Endodermal cell (in vitro differentiated cells): ENCODE measurements at places on chromosomes 12 and 14. TPM values are rescaled to one million over a fixed set of nuclear protein-coding genes. Genes with fewer than 3 reads are reported as not detected.
A peak's percentile ranks its signal among the peaks of the same experiment; 100 is the strongest.

GRCh38 chr12:115870510-115870909 is 407.0 kb downstream of the MED13L start:
- DNase-seq: peak; percentile 64
- no peak overlapping the region for H3K27ac ChIP-seq
- H3K4me3 ChIP-seq: no peak overlapping the region
- no peaks in the 10 kb centered on the region for H3K36me3 ChIP-seq
- no peaks in the 10 kb centered on the region for H3K4me1 ChIP-seq

DNA sequence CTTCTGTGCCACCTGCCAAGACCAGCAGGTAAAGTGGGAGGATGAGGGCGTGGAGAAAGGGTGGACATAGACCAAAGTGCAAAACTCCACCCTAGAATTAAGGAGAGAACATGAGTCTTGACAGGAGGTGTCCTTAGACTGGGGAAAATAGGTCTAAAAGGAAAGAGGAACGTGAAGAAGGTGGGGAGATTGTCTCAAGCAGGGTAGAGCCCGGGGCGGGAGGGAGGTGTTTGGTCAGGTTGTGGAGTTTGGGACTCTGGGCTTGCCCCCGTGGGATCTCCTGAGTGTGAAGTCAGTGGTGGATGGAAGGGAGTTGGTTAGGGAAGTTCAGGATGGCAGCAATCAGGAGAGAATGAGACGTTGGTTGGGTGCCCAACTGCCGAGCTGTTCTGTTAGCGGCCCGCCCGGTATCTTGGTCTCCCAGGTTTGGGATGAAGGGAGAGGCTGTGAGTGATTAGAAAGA is 386 bp downstream of the DGKA start:
- no peak for DNase-seq
- no peaks in the 10 kb centered on the region for H3K36me3 ChIP-seq
- peak overlapping the region; percentile 84 for H3K4me3 ChIP-seq
- no peak overlapping the region for H3K27ac ChIP-seq
- H3K4me1 ChIP-seq: peaks cover 6% of the 10 kb centered on the region

DNA sequence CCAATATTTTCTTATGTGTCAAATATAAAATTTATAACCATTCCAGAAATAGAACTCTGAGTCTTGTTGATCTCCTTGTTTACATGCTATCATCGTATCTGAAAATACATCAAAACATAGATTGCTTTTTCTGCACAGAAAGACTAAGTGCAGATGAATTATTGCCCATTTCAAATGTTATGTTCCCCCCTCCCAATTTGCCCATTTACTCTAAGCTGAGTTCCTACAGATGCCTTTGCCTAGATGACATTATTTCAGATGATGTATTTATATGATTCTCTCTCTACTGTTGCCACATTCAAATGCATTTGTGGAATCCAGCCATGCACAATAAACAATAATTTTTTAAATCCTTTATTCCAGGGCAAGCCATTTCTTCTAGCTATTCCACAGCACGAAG is 810.1 kb upstream of the MGAT4C start:
- H3K27ac ChIP-seq: no peak overlapping the region
- H3K27me3 ChIP-seq: no peaks in the 10 kb centered on the region
- DNase-seq: no peak
- no peaks in the 10 kb centered on the region for H3K4me1 ChIP-seq
- H3K4me3 ChIP-seq: no peak overlapping the region

DNA sequence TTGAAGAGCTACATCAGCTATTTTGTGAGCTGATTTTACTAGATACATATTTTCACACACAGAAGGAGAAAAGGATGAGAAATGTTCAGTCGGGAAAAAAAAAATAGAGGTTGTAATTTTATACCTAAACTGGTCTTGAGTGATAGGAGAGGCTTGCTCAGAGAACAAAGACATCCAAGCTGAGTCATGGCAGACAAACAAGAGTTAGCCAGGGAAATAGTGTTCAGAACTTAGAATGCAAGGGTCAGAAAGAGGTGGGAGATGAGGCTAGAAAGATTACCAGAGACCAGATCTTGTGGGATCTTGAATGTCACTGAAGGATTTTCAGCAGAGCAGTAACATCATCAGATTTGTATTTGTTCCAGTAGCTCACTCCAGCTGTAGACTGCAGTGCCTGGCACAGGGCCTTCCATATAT is 121.9 kb upstream of the ATF1 start:
- H3K36me3 ChIP-seq: peaks cover 21% of the 10 kb centered on the region
- DNase-seq: no peak
- no peak overlapping the region for H3K27ac ChIP-seq
- no peaks in the 10 kb centered on the region for H3K27me3 ChIP-seq
- no peak overlapping the region for H3K4me3 ChIP-seq

- H3K27ac ChIP-seq: no peak overlapping the region
- H3K36me3 ChIP-seq: no peaks in the 10 kb centered on the region
- H3K4me1 ChIP-seq: peaks cover under 1% of the 10 kb centered on the region
- no peaks in the 10 kb centered on the region for H3K27me3 ChIP-seq
- H3K4me3 ChIP-seq: no peak overlapping the region
Observed at GRCh38 chr12:124625867-124626675, 58.7 kb upstream of the NCOR2 start.

DNA sequence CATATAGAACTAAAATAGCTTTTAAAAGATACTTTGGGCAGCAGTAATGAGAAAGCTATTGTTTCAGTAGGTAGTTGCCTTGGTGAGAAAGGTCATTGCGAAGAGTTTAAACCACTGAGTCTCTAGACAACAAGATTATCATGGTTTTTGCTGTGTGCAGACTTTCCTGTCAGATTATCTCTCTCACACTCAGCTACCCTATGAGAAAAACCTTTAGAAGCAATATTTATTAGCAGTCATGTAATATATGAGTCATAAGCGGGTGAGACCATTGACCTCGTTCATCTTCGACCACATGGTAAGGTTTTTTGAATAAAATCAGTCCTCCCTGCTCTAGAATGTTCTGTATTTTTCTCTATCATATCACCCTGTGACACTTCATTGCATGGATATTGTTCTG is 59.9 kb downstream of the GPR65 start:
- DNase-seq: no peak
- no peaks in the 10 kb centered on the region for H3K36me3 ChIP-seq
- H3K27me3 ChIP-seq: no peaks in the 10 kb centered on the region
- H3K4me1 ChIP-seq: no peaks in the 10 kb centered on the region
- H3K4me3 ChIP-seq: no peak overlapping the region

DNA sequence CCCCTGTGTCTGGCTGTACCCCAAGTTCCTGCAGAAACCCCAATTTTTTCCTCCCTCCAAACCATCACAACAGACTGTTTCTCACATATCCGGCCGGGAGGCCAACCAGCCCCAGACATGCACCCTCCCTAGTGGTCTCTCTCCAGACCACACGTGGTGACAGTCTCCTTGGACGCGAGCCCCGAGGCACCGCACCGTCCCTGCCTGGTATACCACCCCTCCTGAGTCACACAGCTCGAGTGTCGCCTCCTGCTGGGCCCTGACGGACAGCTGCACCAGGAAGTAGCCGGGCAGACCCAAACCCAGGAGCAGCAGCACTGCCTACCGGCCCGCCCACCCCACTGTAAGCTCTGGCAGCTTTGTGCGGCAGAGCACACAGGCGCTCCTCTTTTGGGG is 97.4 kb downstream of the RFLNA start:
- H3K4me1 ChIP-seq: peaks cover 8% of the 10 kb centered on the region
- H3K4me3 ChIP-seq: no peak overlapping the region
- H3K27ac ChIP-seq: peak overlapping the region; percentile 83
- DNase-seq: peak; percentile 94
- peaks cover 18% of the 10 kb centered on the region for H3K36me3 ChIP-seq

DNA sequence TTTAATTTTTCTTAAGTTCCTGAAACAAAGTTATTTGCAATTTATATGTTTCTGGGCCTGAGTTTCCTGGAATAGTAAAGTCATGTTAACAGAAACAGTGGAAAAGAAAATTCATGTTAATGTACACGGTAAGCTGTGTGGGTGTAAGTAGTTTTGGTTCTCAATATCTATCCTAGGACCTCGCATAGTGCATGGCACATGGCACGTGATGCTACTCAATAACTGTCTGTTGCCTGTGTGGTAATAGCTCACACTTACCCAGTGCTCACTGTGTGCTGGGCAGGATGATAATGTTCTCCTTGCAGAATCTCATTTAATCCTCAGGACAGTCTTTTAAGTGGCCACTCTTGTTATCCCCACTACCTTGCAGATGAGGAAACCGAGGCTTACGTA is 100.7 kb downstream of the DUSP16 start:
- no peak for DNase-seq
- H3K4me3 ChIP-seq: no peak overlapping the region
- no peaks in the 10 kb centered on the region for H3K36me3 ChIP-seq
- H3K4me1 ChIP-seq: no peaks in the 10 kb centered on the region
- no peaks in the 10 kb centered on the region for H3K27me3 ChIP-seq
- no peak overlapping the region for H3K27ac ChIP-seq

DNA sequence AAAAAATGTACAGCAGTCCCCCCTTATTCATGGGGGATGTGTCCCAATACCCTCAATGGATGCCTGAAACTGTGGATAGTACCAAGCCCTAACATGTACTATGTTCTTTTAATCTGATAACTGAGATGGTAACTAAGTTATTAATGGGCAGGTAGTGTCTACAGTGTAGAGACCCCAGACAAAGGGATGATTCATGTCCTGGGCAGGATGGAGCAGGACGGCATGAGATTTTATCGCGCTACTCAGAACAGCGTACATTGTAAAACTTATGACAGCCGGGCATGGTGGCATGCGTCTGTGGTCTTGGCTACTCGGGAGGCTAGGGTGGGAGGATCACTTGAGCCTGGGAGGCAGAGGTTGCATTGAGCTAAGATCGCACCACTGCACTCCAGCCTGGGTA is 37.1 kb downstream of the KIAA0586 start:
- H3K27me3 ChIP-seq: no peaks in the 10 kb centered on the region
- no peaks in the 10 kb centered on the region for H3K4me1 ChIP-seq
- H3K4me3 ChIP-seq: no peak overlapping the region
- DNase-seq: no peak

DNA sequence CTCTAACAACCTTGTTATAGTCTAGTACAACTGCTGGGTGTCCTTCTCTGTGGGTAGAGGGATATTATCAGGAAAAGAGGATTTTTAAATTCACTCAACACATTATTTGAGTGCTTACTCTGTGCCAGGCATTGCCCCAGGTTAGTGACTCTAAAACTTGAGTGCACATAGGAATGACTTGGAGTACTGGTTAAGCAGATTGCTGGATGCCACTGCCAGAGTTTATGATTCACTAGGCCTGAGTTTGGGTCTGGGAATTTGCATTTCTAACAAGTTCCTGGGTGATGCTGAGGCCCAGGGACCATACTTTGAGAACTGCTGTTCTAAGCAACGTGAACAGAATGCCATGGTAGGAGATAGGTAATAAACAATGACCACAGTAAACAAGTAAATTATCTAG is 96.6 kb downstream of the CFAP54 start:
- DNase-seq: no peak
- no peaks in the 10 kb centered on the region for H3K36me3 ChIP-seq
- H3K27ac ChIP-seq: no peak overlapping the region
- H3K27me3 ChIP-seq: no peaks in the 10 kb centered on the region
- H3K4me3 ChIP-seq: no peak overlapping the region
- H3K4me1 ChIP-seq: no peaks in the 10 kb centered on the region

- no peaks in the 10 kb centered on the region for H3K36me3 ChIP-seq
- no peak for DNase-seq
- no peak overlapping the region for H3K27ac ChIP-seq
- no peaks in the 10 kb centered on the region for H3K27me3 ChIP-seq
Observed at GRCh38 chr12:12922978-12923377, 29.0 kb downstream of the GPRC5D start.

DNA sequence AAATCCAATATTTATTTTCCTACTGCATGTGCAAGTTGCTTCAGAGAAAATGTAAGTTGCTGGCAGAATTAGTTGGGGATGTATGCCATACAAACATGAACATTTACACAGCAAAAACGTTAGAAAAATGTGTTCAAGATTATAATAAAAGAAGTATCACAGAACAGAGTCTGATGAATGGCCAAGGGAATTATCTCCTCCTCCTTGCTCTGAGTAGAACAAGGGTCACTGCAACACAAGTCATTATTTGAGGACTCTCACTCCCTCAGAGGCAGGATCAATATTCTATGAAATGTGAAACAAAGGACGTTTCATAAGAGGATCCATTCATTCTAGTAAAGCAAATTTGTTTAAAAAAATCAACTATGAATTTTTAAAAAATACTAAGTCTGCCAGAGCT is 177.8 kb downstream of the PRKD1 start:
- no peaks in the 10 kb centered on the region for H3K27me3 ChIP-seq
- H3K4me3 ChIP-seq: no peak overlapping the region
- DNase-seq: no peak
- H3K4me1 ChIP-seq: peaks cover 5% of the 10 kb centered on the region
- no peak overlapping the region for H3K27ac ChIP-seq
- H3K36me3 ChIP-seq: no peaks in the 10 kb centered on the region

DNA sequence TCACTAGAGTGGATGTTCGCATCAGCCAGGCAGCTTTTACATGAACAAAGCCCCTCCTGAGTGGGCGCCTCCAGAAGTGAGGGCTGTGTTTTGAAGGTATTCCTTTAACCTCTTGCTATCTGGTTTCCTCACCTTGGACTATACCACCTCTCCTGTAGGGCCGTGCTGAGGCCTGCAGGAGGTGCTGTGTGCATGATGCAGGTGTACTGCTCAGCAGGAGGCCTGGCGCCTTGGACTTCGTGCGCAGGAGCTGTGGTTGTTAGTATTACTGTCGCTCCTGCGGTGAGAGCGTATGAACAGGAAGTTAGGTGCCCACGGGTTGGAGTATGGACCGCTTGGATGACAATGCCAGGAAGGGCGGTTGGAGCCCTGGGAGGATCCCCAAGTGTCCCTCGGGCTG is 130.7 kb downstream of the TSPAN9 start:
- H3K27me3 ChIP-seq: no peaks in the 10 kb centered on the region
- no peaks in the 10 kb centered on the region for H3K36me3 ChIP-seq
- peak; percentile 93 for DNase-seq
- H3K4me3 ChIP-seq: no peak overlapping the region
- no peaks in the 10 kb centered on the region for H3K4me1 ChIP-seq

- H3K27ac ChIP-seq: no peak overlapping the region
- no peak for DNase-seq
- H3K4me3 ChIP-seq: no peak overlapping the region
- no peaks in the 10 kb centered on the region for H3K27me3 ChIP-seq
- peaks cover 6% of the 10 kb centered on the region for H3K4me1 ChIP-seq
Observed at GRCh38 chr14:75399843-75400775, 27.7 kb upstream of the JDP2 start.

CFL2 gene
- 16.5 to 17.4 TPM (median 17.1 TPM) in 3 replicates for total RNA-seq

FAM186B gene
- total RNA-seq: 0.26 and 0.34 TPM in 2 replicates

ALX1 gene
- 1.3 TPM in 2 replicates for total RNA-seq

HVCN1 gene
- total RNA-seq: 7.5 to 11.6 TPM (median 9.5 TPM) in 3 replicates

ANAPC5 gene
- total RNA-seq: 106 to 113 TPM (median 111 TPM) in 3 replicates

FOXG1 gene
- total RNA-seq: 0.07 to 0.63 TPM (median 0.19 TPM) in 3 replicates

FBLN5 gene
- 4.0 to 7.0 TPM (median 5.8 TPM) in 3 replicates for total RNA-seq

CD9 gene
- 99.1 and 119 TPM in 2 replicates for total RNA-seq
